Anterior cingulate cortex (tissue), 58 donors: ENCODE measurements at places on chromosomes 2 and 18.
A peak's percentile ranks its signal among the peaks of the same experiment; 100 is the strongest.

GRCh38 chr2:204021290-204022081 lies 84.9 kb downstream of the ICOS start:
- no peak for DNase-seq

- peak; percentile 29 for DNase-seq
Measured at GRCh38 chr2:31066551-31066950, 71.7 kb downstream of the GALNT14 start.

- no peak for DNase-seq
Measured at GRCh38 chr18:10139783-10140410, 226.1 kb downstream of the VAPA start.

DNA sequence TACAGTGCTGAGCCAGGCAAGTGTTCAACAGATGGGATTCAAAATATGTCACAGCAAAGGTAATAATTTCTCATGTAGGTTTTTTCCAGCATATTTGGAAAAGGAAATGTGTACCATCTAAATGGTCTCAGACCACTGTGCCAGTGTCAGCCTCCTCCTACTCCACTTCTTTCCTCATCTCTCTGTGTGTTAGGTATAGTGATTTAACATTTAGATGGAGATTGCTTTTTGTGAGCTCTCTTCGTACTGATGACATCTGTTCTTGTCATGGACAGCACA lies 80.9 kb upstream of the TSPYL6 start:
- DNase-seq, result no peak

DNA sequence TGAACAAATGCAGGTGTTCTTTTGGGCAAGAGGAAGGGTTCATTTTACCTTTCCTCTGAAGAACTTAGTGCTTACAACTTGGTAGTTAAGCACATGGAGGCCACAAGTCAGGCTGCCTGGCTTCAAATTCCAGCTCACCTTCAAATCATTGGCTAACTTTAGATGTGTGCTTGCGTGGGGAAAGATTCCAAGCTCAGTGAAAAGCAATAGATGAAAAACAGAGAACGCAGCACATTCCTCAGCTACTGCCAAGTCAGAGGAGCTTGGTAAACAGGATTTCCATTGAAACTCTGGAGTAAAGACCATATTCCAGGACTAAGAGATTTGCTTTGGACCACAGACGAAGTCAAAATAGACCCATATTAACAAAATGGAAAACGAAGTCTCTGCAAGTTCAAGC lies 96.3 kb upstream of the ASB18 start:
- DNase-seq, result no peak

DNA sequence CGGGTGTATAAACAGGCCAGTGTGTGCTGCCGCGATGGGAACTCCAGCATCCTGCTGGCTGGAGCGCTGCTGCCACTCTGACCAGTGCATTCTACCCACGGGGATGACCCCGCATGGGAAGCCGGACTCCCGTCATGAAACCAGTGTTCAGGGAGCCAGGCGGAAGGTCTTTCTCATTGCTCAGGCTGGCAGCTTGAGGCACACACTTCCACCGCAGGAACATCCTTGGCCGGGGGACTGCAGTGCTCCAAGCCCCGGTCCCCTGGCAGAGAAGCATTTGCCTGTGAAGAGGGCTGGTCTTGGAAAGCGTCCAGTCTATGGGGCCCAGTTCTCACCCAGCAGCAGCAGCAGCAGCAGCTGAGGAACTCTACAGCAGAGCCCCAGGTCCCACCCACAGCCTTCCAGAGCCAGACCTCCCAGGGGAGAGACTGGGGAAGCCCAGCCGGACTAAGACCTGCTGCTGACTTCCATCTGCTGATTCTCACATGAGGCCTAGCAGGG lies 235.9 kb downstream of the KLHL29 start:
- no peak for DNase-seq

DNA sequence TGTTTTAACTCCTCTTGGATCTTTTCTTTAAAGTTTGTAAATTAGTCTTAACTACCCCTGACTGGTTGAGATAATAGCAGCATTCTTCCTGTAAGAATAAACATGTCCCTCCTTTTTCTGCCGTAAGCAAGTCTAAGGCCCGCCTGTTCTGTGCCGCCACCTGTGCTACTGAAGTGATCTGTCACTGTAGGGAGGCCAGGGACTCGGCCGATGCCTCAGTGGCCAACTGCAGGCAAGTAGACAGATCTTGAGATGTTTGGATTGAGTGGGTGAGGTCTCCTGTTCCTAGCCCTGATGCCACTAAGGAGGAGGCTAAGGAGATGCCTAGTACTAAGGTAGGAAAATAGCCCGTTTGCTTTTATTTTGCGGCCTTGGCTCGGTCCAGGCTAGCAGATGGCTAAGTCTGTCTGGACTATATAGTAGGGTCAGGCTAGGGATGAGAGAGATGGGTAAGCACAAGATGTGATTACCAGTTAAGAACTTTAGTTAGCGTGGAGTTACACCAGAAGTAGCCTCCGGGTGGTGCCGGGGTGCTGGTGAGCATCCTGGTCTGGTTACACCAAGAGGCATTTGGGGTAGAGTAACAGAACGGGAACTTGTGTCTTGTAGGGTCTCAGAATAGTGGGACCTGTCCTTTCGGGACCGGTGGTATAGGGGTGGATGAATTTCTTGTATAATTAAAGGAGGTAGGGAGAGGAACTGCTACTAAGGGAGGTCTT lies 584.2 kb downstream of the SUCLG1 start:
- DNase-seq, result no peak

DNA sequence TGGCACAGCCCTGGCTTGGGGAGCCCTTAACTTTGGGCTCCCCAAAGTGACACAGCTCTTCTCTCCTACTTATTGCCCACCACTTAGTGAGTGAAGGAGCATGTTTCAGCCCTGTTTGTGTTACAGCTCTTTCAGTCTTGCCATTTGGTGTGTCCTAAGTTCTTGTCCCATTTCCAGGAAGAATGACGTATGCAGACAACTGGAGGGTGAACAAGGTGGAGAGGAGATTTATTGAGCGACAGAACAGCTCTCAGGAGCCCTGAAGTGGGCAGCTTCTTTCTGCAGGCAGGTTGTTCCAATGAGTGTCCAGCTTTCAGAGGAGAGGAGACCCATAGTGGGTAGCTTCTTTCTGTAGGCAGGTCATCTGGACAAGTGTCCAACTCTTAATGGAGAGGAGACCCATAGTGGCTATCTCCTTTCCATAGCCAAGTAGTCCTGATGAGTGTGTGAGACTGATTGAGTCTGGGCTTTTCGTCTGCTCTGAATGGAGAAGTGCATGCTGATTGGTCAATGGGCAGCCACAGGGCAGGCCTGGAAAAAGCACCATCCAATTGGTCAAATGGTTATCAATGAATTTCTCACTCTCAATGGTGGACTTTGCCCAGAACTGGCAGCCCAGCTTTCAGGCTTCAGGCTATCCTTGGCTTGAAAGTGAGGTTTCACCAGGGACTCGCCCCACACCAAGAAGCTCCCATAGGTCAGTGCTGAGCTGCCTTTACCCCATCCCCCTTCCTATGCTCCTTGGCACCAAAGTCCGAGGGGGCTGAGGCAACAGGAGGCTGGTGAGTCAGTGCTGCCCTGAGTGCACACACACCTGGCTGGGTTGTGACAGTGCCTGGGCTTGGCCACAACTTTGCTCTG lies 688.2 kb downstream of the NYAP2 start:
- no peak for DNase-seq

DNA sequence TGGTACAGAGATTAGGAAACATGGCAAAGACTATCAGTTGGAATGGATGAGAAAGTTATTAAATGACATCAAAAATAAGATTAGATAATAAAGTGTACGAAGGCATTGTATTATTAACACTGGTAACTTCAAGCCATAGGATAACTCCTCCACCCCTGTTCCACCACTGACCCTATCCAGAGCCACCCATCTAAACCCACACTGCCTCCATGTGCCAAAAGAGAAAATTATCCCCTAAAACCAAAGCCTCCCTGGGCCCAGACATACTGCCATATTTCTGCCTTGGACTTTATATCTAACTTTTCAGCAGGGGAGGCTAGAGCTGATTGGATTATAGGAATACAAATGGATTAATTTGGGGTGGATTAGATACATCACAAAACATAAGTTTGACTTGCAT lies 443.7 kb downstream of the BCL11A start:
- DNase-seq, result no peak

DNA sequence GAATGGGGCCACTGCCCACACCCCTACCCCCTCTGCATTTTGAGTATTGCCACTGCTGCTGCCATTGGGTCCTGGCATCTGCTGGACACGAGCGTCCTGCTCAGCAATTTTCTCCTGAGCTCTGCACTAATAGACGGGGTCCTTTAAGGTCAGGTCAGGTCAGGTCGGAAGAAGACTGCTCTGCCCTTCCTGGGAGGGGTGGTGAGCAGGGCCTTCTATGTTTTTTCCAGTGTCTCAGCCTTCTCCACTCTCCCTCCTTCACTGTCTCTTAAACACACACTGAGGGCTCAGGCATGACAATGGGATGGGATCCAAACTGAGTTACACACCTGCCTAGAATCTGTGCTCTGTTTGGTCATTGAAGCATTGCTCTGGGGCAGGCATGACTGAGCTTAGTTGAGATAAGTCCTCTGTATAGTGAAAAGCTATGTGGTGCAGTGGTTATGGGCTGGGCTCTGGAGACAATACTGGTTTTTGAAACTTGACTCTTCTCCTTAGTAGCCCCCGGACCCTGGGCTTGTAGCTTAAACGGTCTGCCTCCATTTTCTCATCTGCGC lies 10.6 kb downstream of the MYO1B start:
- DNase-seq, result no peak

GRCh38 chr2:46866770-46867246 lies 48.8 kb downstream of the MCFD2 start:
- DNase-seq, result no peak

- DNase-seq, result no peak
Measured at GRCh38 chr2:75605770-75606529, 40.6 kb upstream of the MRPL19 start.

DNA sequence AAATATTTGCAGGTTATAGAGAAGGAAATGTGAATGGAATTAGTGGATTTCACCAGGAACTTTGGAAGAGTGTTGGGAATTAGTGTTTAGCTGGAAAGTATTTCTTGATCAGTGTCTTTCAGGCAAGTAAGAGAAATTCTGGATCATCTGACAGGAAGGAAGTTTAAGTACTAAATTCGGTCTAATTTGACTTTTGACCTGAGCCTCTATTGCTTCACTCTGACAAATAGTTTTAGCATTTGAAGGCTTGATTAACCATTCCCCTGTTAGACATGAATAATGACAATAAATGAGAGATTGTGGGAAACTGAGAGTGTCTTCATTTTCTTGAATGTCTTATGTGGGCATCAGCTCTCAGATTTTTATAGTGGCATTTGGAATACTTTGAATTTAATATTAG lies 16.0 kb downstream of the CCNT2 start:
- DNase-seq, result no peak

GRCh38 chr2:25303633-25304236 lies 38.0 kb downstream of the DNMT3A start:
- no peak for DNase-seq

GRCh38 chr18:6088432-6088831 lies 193.1 kb upstream of the TMEM200C start:
- no peak for DNase-seq

- DNase-seq, result no peak
Measured at GRCh38 chr2:19119326-19120001, 239.0 kb downstream of the OSR1 start.

- no peak for DNase-seq
Measured at GRCh38 chr2:238504181-238504931, 77.6 kb downstream of the ASB1 start.

DNA sequence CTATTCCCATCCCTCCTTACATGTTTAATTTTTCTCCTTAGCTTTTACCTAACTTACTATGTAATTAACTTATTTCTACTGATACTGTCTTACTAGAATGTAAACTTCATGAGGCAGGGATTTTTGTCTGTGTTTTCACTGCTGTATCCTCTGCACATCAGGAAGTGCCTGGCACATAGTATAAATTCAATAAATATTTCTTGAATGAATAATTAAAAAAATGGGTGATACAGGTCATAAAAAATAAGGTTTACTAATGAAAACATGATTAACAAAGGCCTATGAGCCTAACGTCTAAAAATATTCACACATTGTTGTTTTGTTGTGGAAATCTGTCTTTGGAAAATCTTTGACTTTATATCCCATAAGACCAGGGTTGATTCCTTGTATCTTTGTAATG lies 4.5 kb downstream of the RBKS start:
- DNase-seq, result no peak
